Right renal pelvis (tissue), 4 donors: ENCODE measurements at places on chromosomes 5 and 9. TPM values are rescaled to one million over a fixed set of nuclear protein-coding genes. Genes with fewer than 3 reads are reported as not detected.
A peak's percentile ranks its signal among the peaks of the same experiment; 100 is the strongest.

- DNase-seq: no peak
Observed at GRCh38 chr9:133256136-133256461, 18.9 kb downstream of the ABO start.

DNA sequence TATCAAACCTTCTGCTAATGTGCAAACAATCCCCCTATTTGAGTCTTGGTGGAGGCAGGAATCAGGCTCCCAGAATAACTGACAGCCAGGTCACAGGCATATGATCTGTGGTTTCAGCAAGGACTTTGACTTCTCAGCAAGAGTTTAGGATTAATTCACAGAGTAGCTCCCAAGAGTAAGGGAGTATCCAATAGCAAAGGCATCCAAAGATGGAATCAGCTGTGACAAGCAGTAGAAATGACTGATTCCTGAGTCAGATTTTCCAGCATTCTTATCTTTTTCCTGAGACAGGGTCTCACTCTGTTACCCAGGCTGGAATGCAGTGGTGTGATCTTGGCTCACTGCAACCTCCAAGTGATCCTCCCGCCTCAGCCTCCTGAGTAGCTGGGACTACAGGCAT is 108.3 kb downstream of the EPB41L4A start:
- no peak for DNase-seq

DNA sequence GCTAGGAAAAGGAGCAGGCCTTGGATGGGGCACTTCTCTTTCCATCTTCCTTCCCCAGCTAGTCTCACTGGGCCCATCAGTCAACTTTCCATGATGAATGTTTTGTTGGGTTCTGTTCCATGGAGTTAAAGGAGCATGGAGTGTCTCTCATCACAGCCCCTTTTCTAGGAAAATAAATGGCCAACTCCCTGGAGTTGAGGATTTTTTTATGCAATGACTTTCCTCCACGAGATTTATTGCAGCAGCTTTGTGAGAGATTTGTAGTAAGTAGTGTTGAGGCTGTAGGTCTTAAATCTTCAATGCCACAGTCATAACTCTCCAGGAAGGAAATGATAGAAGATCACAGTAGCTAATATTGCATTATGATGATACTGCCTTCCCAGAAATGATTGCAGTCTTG is 45.6 kb upstream of the SLC44A1 start:
- DNase-seq: peak; percentile 2

GRCh38 chr5:143153332-143154119 is 250.0 kb downstream of the NR3C1 start:
- no peak for DNase-seq

The SIT1 gene
- 0.43 TPM for polyA plus RNA-seq

The TMC1 gene
- polyA plus RNA-seq: 0.69 TPM

The FAF2 gene
- 42.8 TPM for polyA plus RNA-seq
